Kidney (tissue), 22 donors: ENCODE measurements at places on chromosomes 4 and X. TPM values are rescaled to one million over a fixed set of nuclear protein-coding genes. Genes with fewer than 3 reads are reported as not detected.

DNA sequence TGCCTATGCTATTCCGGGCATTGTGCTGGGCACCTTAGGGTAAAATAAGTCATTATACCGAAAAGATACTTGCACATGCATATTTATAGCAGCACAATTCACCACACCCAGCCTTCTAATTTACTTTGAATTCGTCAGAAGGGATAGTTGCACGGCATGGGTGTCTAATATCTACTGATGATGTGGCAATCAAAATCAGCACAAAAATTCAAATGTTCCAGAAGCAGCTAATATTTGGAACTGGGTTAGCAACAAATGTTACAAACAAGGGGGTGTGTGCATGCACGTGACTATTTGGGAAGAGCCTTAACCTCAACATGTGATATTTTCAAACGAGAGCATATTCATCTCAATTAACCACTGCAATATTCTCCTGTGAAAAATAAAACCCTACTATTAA, 79.7 kb upstream of the PRSS48 start:
- no peak overlapping the region for H3K4me3 ChIP-seq
- H3K27me3 ChIP-seq: no peaks in the 10 kb centered on the region
- H3K36me3 ChIP-seq: no peaks in the 10 kb centered on the region

DNA sequence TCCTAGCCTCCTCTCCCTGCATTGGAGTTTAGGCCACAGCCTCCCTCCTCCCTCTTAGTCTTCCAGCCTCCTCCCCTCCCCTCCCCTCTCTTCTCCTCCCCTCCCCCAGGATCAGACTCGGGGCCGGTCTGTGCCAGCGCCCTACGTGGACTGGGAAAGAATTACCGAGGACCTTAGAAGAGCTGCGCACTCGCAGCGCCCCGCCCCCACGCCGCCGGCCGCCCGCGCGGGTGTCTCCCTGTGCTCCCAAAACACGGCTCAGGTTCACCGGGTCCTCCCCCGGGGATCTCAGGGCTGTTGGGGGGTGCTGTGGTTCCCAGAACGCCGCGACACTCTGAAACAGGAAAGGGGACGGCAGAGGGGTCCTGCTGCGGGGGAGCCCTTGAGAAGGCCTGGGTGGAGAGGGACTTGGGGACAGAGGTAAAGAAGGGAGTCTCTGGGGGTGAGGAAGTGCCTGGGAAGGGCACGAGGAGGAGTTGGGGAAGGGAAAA, 122.3 kb upstream of the TBL1X start:
- no peak overlapping the region for H3K4me3 ChIP-seq
- H3K36me3 ChIP-seq: no peaks in the 10 kb centered on the region
- H3K4me1 ChIP-seq: peaks cover 4% of the 10 kb centered on the region
- no peaks in the 10 kb centered on the region for H3K27me3 ChIP-seq

DNA sequence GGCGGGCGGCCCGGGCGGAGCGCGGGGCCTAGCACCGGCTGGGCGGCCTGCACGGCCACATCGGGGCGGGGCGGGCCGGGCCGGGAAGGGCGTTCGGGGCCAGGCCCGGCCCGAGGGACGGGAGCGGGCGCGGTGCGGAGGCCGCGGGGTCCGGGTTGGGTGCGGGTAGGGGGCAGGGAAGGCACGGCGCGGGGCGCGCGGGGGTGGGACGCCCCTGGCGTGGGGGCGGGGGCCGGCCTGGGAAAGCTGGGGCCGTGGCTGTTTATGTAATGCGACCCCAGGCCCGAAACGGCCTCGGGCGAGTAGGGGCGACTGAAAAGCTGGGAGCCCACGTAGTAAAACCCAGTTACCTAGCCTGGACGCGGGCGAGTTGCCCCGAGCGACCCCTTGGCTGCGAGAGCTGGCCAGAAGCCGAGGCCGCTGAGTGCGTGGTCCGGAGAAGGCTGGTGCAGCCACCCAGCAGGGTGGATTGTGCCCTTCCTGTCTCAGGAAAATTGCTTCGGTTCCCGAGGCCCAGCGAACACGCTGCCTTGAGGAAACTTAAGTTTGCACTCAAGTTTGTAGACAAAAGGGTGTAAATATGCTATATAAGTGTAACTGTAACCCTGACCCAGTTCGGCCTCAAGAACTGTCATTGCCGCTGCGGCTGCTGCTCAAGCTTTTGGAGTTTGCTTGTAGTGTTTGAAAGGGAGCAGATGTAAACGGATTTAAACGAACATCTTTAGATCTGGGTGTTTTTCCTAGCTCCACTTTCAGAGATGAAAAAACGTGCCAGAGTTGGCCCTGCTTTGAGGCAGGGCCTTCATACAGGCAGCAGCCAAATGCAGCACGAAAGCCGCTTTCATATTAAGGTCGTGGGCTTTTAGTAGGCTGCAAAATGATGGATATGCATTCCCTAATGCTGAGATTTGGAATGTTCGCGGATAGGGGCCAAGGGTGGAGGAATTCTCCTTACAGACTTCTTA, 674 bp downstream of the SEC24B start:
- peaks cover 12% of the 10 kb centered on the region for H3K4me1 ChIP-seq
- H3K36me3 ChIP-seq: no peaks in the 10 kb centered on the region
- H3K4me3 ChIP-seq: peak overlapping the region; percentile 85
- H3K27me3 ChIP-seq: no peaks in the 10 kb centered on the region
- peak overlapping the region; percentile 74 for H3K27ac ChIP-seq
- peak; percentile 43 for DNase-seq

GRCh38 chr4:77619408-77619807, 13.8 kb downstream of the CXCL13 start:
- H3K36me3 ChIP-seq: no peaks in the 10 kb centered on the region
- H3K27ac ChIP-seq: no peak overlapping the region
- no peaks in the 10 kb centered on the region for H3K4me1 ChIP-seq

GRCh38 chr4:25377572-25378436, 741 bp downstream of the ANAPC4 start:
- H3K27ac ChIP-seq: peak overlapping the region; percentile 53
- H3K4me1 ChIP-seq: peaks cover 13% of the 10 kb centered on the region
- no peak for DNase-seq
- H3K36me3 ChIP-seq: no peaks in the 10 kb centered on the region

GRCh38 chrX:44234116-44234515, 109.4 kb downstream of the EFHC2 start:
- H3K4me1 ChIP-seq: no peaks in the 10 kb centered on the region
- no peaks in the 10 kb centered on the region for H3K36me3 ChIP-seq
- DNase-seq: no peak

GRCh38 chrX:19599253-19599652, 83.9 kb upstream of the MAP3K15 start:
- H3K27ac ChIP-seq: no peak overlapping the region
- no peak overlapping the region for H3K4me3 ChIP-seq
- H3K36me3 ChIP-seq: no peaks in the 10 kb centered on the region
- H3K27me3 ChIP-seq: no peaks in the 10 kb centered on the region
- DNase-seq: no peak

GRCh38 chr4:99054428-99054994, 34.1 kb downstream of the ADH5 start:
- H3K27ac ChIP-seq: no peak overlapping the region
- H3K4me3 ChIP-seq: no peak overlapping the region
- H3K4me1 ChIP-seq: no peaks in the 10 kb centered on the region
- DNase-seq: no peak

DNA sequence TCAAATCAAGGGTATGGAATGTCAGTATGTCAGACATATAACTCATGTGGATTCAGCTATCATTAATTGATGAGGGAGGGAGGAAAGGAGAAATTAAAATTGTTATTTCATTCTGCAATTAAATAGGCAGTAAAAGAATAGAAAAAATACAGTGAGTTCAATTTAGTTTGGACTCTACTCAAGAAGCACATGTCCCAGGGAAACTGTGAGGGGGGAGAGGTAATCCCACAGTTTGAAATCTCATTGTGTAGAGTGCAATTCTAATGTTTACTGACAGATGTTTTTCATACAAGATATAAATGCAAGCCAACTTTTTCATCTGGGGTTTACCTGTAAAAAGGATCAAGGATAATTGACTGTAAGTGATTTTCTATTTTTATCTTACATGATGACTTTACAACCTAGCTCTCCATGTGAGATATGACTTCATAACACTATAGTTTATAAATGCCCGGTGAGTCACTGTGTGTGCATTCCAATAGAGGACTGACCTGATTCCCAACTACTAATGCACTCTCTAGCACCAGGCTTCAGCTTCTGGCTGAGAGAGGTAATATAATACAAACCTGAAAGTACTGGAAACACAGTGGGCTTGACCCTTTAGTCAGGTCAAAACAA, 35.2 kb upstream of the SCD5 start:
- no peak overlapping the region for H3K4me3 ChIP-seq
- H3K27ac ChIP-seq: no peak overlapping the region
- H3K36me3 ChIP-seq: peaks cover 4% of the 10 kb centered on the region
- no peaks in the 10 kb centered on the region for H3K4me1 ChIP-seq

GRCh38 chr4:87499403-87500091, 29.6 kb downstream of the SPARCL1 start:
- H3K27ac ChIP-seq: no peak overlapping the region
- peak; percentile 30 for DNase-seq
- no peaks in the 10 kb centered on the region for H3K36me3 ChIP-seq

- no peak overlapping the region for H3K4me3 ChIP-seq
- H3K27ac ChIP-seq: no peak overlapping the region
- peaks cover 2% of the 10 kb centered on the region for H3K27me3 ChIP-seq
Observed at GRCh38 chrX:41666251-41666650, 22.5 kb upstream of the GPR34 start.

GRCh38 chr4:6720202-6720699, 4.3 kb downstream of the BLOC1S4 start:
- H3K4me3 ChIP-seq: no peak overlapping the region
- H3K36me3 ChIP-seq: no peaks in the 10 kb centered on the region
- DNase-seq: peak; percentile 92
- no peaks in the 10 kb centered on the region for H3K27me3 ChIP-seq
- no peak overlapping the region for H3K27ac ChIP-seq

Gene ARMCX5
- 8.3 TPM for polyA plus RNA-seq

Gene ZFP42
- polyA plus RNA-seq: not detected
